ENCODE measurements at places on chromosomes 6 and 20. TPM values are rescaled to one million over a fixed set of nuclear protein-coding genes. Genes with fewer than 3 reads are reported as not detected.

The GFOD1 gene
- total RNA-seq: 4.2 TPM

The SNX9 gene
- total RNA-seq: 74.4 TPM

The ZC2HC1B gene
- not detected for total RNA-seq

The FAM209B gene
- not detected for total RNA-seq

The SOX4 gene
- 8.0 TPM for total RNA-seq

The CLPSL1 gene
- not detected for total RNA-seq

The NXT1 gene
- 26.6 TPM for total RNA-seq

The CST5 gene
- not detected for total RNA-seq

The MUC21 gene
- total RNA-seq: not detected

The MOG gene
- total RNA-seq: not detected

The EYA2 gene
- 0.49 TPM for total RNA-seq

The LY6G6F gene
- not detected for total RNA-seq

The C4A gene
- total RNA-seq: 65.0 TPM

The WFDC8 gene
- total RNA-seq: not detected

The ZC3H12D gene
- 0.10 TPM for total RNA-seq

The TBX18 gene
- total RNA-seq: 21.2 TPM

The HSPA12B gene
- total RNA-seq: 1.1 TPM

The ATAT1 gene
- 0.69 TPM for total RNA-seq

The RIN2 gene
- total RNA-seq: 38.9 TPM

The WFDC9 gene
- not detected for total RNA-seq

The RPS6KA2 gene
- 224 TPM for total RNA-seq

The ACSS1 gene
- total RNA-seq: 24.8 TPM

The PACSIN1 gene
- not detected for total RNA-seq

The FNDC1 gene
- 1.7 TPM for total RNA-seq

The SCUBE3 gene
- 2.9 TPM for total RNA-seq

The SLC22A2 gene
- not detected for total RNA-seq

The LEMD2 gene
- total RNA-seq: 25.6 TPM

The NFS1 gene
- total RNA-seq: 20.9 TPM

The OXT gene
- total RNA-seq: not detected

The SFTA2 gene
- total RNA-seq: not detected

The CPNE1 gene
- total RNA-seq: 122 TPM

The PRKN gene
- 8.4 TPM for total RNA-seq

The TBC1D32 gene
- 10.7 TPM for total RNA-seq

The POLR3F gene
- total RNA-seq: 4.9 TPM

The SIM1 gene
- total RNA-seq: not detected

The PBOV1 gene
- not detected for total RNA-seq

The ZNF184 gene
- total RNA-seq: 2.7 TPM

The SAMD5 gene
- total RNA-seq: 0.12 TPM

The CPNE5 gene
- 0.06 TPM for total RNA-seq

The DEFB124 gene
- not detected for total RNA-seq

The ASXL1 gene
- total RNA-seq: 25.0 TPM

The CCN5 gene
- 25.1 TPM for total RNA-seq

The FAXC gene
- total RNA-seq: under 0.01 TPM

The CFAP206 gene
- 0.37 TPM for total RNA-seq

The MYL9 gene
- 39.0 TPM for total RNA-seq

The ANKRD6 gene
- 2.2 TPM for total RNA-seq
